ENCODE measurements at places on chromosomes 16 and 17.
A peak's percentile ranks its signal among the peaks of the same experiment; 100 is the strongest.

DNA sequence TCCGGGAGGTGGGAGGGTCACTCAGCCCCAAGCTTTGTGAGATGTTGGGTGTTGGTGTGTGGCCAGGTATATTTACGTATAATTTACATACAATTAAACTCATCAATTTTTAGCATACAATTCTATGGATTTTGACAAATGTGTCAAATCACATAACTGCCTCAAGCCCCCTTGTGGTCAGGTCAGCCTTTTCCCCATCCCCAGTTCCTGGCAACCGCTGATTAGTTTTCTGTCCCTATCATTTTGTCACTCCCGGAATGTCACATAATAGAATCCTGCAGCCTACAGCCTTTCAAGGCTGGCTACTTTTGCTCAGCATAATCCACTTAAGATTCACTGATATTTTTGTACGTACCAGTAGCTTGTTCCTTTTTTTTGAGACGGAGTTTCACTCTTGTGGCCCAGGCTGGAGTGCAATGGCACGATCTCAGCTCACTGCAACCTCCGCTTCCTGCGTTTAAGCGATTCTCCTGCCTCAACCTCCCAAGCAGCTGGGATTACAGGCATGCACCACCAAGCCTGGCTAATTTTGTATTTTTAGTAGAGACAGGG is 19.3 kb upstream of the RAI1 start:
- no peak for DNase-seq

DNA sequence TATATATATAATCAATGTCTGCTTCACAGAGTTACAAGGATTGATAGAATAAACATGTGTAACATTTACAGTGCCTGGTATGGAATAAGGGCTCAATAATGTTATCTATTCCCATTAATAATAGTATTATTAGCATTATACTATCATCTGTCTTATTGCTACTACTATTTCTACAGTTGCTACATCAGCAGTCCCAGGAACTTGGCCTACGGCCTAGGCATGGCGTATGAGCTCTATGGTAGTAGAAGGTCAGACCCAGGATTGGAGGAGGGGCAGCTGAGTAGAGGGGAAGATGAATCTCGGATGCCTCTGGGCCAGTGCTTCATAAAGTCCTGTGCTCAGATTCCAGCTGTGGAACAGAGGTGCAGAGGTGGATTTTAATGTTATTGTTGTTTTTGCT is 146.3 kb upstream of the TBX2 start:
- DNase-seq, result no peak

DNA sequence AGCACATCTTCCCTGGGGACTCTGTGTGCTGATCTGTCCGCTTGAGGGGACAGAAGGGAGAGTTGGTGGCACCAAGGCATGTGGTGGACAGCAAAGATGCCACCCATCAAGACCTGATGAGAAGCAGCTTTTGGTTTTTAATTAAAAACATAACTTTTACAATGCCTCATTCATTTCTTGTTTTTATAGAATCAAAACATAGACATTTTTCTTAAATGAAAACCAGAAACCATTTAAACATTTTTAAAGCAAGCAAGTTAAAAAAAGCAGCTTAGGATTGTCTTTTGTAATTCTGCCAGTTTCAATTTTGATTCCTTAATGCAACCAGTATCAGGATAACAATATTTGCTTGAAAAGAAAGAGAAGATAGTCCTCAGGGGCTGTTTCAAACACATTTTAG is 123.7 kb upstream of the AXIN2 start:
- no peak for DNase-seq

- peak; percentile 14 for DNase-seq
Measured at GRCh38 chr16:85417156-85417860, 195.8 kb upstream of the GSE1 start.

DNA sequence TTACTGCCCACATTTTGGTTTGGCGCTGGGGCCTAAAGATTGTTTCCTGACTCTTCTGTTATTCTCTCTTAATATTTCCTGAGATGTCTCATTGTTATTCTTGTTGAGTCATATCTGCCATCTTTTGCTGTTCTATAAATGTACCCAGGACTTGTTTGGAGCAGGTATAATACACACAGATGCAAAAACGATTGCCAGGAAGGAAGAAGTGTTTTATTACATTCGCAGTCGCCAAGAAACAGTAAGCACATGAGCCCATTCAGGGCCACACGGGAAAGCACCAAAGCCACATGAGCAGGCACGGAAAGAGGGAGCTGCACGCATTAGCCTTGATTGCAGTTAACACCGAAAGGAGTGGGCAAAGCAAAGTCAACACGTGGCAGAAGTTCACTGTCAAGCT is 70.2 kb downstream of the ARHGAP44 start:
- DNase-seq, result no peak

DNA sequence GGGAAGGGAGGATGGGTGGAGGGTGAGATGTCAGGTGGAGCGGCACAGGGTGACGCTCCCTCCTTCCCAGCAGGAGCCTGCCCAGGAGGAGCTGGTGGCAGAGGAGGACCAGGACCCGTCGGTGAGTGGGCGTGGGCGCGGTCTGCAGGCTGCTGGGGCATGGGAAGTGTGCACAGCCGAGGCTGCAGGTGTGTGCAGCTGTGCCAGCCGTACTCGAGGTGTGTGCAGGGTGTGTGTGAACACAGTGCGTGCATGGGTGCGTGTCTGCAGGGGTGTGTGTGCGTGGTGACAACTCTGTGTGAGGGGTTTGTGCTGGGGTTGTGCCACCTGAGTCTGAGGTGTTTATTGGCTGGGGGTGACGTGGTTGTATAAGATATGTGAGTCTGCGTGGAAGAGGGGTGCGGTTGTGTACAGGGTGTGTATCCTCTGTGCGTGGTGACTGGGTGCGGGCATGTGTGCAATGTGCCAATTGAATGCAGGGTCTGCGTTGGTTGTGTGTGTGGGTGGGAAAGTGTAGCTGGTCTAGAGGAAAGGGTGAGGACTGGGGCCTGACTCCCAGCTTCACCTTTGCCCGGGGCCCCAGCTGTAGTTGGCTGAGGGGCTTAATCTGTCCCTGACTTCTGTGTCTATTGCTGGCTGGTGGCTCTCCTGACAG is 670 bp downstream of the TNFSF12 start:
- DNase-seq, result peak; percentile 68

GRCh38 chr16:76583945-76584344 is 306.7 kb downstream of the CNTNAP4 start:
- no peak for DNase-seq

GRCh38 chr17:75507733-75508719 is 7.3 kb downstream of the CASKIN2 start:
- no peak for DNase-seq

- DNase-seq, result no peak
Measured at GRCh38 chr17:2074919-2075318, 20.0 kb downstream of the HIC1 start.

DNA sequence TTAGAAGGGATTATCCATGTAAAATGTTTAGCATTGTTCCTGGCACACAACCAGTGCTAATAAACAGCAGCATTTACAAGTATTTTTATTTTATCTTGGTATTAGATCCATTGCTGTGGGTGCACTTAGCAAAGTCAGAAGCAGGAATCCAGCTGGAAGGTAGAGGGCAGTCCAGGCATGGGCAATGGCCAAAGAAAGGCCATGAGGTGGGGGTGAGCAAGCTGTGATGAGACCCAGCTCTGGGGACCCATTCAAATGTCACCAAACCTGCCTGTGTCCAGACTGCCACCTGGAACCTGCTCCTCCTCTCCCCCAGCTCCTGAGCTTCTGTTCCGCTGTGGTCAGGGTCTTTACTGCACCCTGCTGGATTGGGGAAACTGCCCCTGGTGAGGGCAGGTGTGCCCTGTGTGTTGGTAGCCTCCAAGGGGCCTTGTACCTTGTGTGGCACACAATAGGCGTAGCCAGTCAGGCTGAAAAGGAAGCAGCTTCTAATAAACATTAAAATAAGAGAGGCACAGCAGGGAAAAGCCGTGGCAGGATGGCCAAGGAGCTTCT is 118.0 kb upstream of the CRHR1 start:
- no peak for DNase-seq

- peak; percentile 85 for DNase-seq
Measured at GRCh38 chr17:78289802-78290363, 58.5 kb downstream of the TMEM235 start.

DNA sequence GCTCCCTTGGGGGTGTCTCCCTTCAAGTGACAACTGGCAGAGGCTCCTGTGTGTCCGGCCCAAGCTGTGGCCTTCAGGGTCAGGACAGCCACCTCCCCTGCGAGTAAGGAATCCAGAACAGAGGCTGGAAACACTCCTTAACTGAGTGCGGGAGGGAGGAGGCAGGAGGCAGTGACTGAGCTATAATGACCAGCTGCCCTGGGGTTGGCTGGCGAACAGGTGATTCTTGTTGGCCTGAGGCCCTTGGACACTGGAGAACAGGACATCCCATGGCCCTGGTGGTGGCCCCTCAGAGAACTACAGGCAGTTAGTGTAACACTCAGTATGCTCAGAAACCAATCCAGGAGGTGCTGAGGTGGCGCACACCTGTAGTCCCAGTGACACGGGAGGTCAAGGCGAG is 9.4 kb upstream of the SNAI3 start:
- no peak for DNase-seq

DNA sequence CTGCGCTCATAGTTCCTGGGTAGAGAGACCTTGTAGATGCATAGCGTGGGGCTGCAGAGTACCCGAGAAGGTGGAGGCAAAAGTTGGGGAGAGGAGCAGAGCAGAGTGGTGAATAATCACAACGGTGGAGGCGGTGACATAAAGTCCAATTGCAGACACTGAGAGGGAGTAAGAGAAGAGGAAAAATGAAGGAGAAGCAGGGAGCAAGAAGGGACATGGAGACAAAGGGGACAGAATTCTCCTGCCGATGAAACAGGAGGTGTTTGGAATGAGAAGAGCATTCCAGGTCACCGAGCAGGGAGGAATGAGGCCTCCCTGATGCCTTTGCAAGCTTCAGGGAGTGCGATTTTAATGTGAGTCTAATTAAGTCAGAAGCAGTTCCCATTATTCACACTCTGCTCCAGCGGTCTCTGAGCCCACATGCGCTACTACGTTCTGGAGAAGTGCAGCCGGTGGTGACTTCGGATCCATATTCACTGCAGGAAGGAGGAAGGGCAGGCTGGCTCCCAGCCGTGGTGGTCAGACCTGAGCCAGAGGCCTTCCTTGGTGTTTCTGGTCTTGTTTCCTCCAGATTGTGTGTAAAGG is 108.0 kb upstream of the DNAH9 start:
- no peak for DNase-seq

- no peak for DNase-seq
Measured at GRCh38 chr16:67296420-67296819, 17.1 kb downstream of the PLEKHG4 start.

- DNase-seq, result peak; percentile 58
Measured at GRCh38 chr17:77741109-77741508, 217.4 kb upstream of the TNRC6C start.

GRCh38 chr16:50309156-50309526 is 42.8 kb downstream of the ADCY7 start:
- no peak for DNase-seq

- no peak for DNase-seq
Measured at GRCh38 chr16:10045291-10045775, 136.9 kb downstream of the GRIN2A start.

DNA sequence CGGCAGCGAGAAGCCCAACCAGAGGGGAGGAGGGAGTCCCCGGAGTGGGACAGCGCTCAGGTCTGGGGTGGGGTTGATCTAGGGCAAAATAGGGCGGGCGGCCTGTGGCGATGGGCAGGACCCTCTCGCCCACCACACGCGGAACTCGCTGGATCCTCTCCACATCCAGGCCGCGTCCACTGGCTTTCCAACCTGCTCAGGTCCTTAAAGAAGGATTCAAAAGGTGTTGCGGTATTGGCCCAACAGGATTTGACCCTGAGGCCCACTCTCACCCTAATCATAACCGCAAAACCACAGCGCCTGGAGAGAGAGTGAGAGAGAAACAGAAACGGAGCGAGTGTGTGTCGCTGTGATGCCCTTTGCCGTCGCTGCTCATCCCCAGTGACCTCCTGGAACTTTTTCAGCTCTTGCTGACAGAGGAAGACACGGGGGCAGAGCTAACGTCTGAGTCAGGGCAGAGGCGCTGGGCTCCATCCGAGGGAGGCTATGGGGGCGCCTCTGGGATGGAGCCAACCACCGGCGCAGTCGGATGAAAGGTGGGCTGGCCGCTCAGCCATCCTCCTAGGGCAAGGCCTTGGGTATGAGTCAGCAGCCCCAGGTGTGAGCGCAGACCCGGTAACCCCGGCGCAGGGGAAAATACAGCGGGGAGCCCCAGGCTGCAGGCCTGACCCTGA is 16.7 kb upstream of the OR1F1 start:
- DNase-seq, result peak; percentile 54

DNA sequence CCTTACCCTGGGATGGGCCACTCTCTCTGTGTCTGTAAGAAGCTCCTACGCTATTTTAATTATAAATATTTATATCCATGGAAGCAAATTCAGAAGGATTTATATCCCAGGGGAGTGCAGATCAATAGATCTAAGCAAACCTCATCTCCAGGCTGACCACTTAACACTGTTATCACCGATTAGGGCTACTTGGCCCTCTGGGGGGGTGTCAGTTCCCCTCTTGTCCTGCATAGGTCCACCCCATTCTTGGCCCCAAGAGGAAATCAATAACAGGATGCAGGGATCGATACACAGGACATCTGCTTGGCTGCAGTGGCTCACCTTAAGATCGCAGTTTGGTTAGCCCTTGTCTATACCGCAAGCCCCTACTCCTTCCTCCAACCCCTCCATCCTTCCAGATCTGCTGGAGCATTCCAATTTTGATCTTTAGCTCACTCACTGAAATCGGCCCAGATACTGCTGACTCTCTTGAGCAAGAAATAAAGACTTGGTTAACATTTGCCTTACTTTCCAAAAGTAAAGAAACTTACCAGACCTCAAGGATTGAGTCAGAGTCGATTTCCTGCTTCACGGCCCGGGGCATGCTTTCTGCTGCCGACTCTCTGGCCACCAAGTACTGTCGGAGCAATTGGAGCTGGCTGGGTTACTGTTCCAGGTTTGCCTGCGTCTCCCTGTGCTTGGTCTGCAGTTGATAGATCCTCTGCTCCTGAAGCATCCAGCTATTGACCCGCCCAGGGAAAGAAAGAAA is 112.3 kb upstream of the PMFBP1 start:
- DNase-seq, result no peak

- DNase-seq, result no peak
Measured at GRCh38 chr16:72291121-72291520, 119.2 kb upstream of the PMFBP1 start.

DNA sequence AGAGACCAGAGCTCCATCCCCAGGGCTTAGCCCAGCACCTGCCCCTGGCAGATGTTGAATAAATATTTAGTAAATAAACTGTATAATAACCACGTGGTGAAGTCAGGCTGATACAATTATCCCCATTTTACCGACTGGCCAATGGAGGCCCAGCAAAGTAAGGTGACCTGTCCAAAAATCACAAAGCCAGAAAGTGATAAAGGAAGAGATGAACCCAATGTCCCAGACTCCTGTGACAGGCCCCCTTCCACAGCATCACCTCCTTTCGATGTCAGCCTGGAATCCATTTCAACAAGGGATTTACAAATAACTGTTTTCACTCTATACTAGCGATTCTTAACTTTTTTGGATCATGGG is 5.5 kb downstream of the TVP23A start:
- no peak for DNase-seq

GRCh38 chr16:57579361-57579665 is 36.9 kb downstream of the ADGRG5 start:
- no peak for DNase-seq
